Activated naive CD8-positive, alpha-beta T cell treated with anti-CD3 and anti-CD28 coated beads, Interleukin-2, amount 50 U/mL, for 24 hours (primary cell): ENCODE measurements at places on chromosomes 7 and 10.

DNA sequence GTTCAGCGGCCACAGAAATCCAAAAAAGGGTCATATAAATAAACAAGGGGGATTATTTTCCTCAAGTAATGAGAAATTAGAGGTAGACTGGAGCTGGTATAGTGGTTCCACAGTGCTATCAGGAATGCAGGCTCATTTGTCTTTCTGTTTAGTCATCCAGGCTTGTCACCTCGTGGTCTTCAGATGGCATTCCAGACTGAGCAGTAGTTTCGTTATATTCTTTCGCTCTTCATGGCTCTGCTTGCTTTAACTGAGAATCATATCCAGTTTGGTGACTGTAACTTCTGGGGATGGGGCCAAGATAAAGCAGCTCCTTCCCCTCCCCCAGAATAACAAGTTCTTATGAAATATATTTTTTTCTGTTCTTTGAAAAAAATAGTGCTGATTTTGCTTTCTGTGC, 9.5 kb downstream of the ANKIB1 start:
- no peak for DNase-seq

GRCh38 chr7:90984692-90985091, 279.5 kb upstream of the FZD1 start:
- no peak for DNase-seq

- DNase-seq: no peak
Measured at GRCh38 chr7:3482147-3482921, 181.3 kb downstream of the SDK1 start.

- no peak for DNase-seq
Measured at GRCh38 chr10:78684947-78685346, 383.8 kb upstream of the ZMIZ1 start.

- DNase-seq: no peak
Measured at GRCh38 chr10:24642921-24643678, 80.6 kb downstream of the ARHGAP21 start.
